H7 (cell line): ENCODE measurements at places on chromosomes 4 and X. TPM values are rescaled to one million over a fixed set of nuclear protein-coding genes. Genes with fewer than 3 reads are reported as not detected.

- peak; percentile 13 for DNase-seq
These were observed 613.1 kb upstream of the HS3ST1 start for GRCh38 chr4:12041828-12042227.

FGF13 gene
- total RNA-seq: 81.2 and 96.9 TPM in 2 replicates

FGA gene
- not detected in 2 replicates for total RNA-seq

ARR3 gene
- total RNA-seq: not detected in 2 replicates

DNA sequence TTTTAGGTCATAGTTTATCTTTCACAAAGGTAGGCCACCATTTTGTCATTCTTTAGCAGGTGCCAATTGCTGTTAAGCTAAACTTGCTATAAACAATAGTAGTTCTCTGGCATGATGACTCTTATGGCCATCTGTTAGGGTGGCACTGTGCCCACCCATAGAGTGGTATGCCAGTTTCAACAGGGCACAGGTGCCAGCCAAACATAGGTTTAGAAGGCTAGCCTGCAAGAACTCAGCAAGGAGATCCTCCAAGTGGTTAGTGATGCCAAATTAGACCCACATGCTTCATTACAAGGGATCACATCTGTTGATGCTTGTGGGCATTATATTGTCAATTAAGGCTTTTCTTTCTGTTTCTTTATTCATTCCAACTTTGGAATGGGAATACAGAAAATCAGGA lies 204.5 kb downstream of the FMR1NB start:
- DNase-seq: no peak

LRAT gene
- 15.8 and 35.1 TPM in 2 replicates for total RNA-seq

- DNase-seq: peak; percentile 40
These were observed 608 bp downstream of the TAF1 start for GRCh38 chrX:71366674-71367256.

GRCh38 chrX:7106649-7107048 lies 40.9 kb upstream of the STS start:
- DNase-seq: no peak

DNA sequence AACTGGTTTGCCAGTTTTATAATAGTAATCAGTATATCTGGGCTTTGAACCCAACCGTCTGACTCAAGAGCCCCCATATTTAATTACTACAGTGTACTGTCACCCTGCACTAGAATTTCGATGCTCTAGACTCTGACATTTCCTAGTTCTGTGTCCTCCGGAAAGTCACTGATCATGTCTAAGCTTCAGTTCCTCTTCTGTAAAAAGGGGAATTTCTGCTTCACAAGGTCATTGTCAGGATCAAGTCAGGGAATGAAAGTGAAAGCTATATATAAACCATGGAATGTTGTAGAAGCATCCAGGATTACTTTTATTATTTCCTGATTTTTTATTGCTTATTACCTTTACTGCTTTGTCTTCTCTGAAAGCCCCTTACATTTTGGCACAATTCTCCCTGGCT lies 4.0 kb upstream of the KCNIP4 start:
- DNase-seq: no peak
